Stimulated activated CD8-positive, alpha-beta memory T cell treated with anti-CD3 and anti-CD28 coated beads, Interleukin-7, amount 100 ng/mL, for 1 hour (primary cell): ENCODE measurements at places on chromosomes 1 and 21.

DNA sequence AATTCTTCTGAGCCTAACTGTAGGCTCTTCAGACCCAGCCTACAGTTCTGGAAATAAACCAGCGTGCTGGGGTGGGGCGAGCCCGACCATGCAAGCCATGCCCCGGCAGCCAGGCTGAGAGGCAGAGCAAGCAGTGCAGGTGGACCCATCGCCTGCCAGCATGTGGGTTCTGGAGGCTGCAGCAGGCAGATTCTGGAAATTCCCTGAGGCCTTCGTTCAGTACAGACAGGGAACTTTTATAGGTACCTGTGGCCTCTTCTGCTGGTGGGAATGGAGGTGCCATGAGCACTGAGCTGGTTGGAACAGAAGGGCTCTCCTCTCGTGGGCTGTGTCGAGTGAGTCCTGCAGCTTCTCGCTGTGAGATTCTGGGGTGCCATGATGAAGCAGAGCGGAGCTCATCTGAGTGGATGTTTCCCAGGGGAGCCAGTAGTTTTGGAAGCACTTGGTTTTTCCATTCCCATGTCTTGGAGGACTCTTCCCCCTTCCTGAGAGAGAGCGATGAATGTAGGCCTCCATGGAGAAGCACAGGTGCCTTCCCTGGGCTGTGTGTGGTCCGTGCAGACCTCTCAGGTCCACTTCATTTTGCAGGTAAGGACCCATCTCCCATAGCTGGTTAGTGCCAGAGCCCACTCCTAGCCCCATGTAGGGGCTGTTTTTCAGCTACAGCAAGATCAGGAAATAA lies 94.1 kb downstream of the PCBP3 start:
- no peak for DNase-seq

- DNase-seq: no peak
Observed at GRCh38 chr1:153415850-153416570, at the start of gene S100A7A. Gene S100A7A, plus strand, starts transcription at chr1:153416520. Its CDS starts 1,563 bp downstream, at chr1:153418083.

GRCh38 chr1:167339405-167339804 lies 118.7 kb downstream of the POU2F1 start:
- DNase-seq: no peak

- DNase-seq: no peak
Observed at GRCh38 chr1:36871146-36871971, 163.0 kb downstream of the GRIK3 start.

DNA sequence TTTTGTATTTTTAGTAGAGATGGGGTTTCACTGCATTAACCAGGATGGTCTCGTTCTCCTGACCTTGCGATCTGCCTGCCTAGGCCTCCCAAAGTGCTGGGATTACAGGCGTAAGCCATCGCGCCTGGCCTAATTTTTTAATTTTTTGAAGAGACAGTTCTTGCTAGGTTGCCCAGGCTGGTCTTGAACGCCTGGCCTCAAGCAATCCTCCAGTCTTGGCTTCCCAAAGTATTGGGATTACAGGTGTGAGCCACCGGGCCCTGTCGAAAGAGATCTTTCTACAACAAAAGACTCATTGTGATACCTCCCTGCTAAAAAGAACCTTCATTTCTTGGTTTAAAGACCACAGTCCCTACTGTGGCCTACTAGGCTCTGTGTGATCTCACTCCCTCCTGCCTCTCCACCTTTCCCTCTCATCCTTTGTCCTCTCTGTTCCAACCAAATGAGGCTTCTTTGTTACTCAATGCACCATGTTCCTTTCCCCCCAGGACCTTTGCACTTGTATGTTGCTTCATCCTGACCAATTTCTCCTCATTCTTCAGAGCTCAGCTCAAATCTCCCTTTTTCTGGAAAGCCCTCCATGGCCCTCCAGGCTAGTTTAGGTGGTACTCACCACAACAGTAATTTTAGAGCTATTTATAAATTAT lies 1.5 kb upstream of the GPX7 start:
- no peak for DNase-seq

GRCh38 chr1:69263921-69264391 lies 303.8 kb upstream of the LRRC7 start:
- no peak for DNase-seq

DNA sequence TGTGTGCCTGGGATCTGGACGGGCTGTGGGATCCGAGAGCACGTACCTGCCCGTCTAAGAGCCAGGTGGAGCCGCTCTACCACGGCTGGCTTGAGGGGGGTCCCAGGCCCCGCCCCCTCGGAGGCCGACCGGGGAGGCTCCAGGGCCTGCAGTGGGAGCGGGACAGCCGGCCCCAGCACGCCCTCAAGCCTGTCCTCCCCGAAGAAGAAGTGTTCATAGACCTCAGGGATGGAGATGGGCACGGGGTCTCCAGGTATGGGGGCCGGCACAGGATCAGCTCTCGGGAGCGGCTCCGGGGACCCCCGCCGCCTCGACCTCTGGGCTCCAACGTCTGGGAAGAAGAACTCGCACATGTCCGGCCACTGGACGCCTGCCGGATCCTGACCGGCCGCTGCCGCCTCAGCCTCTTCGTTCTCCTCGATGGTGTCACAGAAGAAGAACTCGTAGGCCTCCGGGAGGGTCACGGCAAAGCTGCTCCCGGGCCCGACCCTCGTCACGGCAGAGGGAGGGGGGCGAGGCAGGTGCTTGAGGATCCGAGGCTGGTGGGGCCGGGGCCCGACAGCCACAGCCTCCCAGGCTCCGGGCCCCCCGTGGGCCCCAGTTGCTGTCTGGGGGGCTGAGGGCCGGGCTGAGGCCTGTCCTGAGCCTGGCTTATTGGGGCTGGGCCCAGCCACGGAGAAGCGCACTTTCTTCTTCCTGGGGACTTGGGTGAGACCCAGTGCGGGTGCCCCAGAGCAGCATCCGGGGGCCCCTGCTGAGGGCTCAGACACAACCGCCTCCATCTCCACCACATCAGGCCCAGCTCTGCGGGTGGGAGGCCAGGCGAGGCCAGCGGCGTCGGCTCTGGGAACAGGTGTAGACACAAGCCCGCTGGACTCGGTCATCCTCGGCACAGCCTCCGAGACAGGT lies 2.8 kb downstream of the PERM1 start:
- no peak for DNase-seq

GRCh38 chr1:168427051-168427450 lies 116.7 kb downstream of the XCL2 start:
- DNase-seq: no peak

- no peak for DNase-seq
Observed at GRCh38 chr21:19771881-19772280, 1226.3 kb upstream of the NCAM2 start.

DNA sequence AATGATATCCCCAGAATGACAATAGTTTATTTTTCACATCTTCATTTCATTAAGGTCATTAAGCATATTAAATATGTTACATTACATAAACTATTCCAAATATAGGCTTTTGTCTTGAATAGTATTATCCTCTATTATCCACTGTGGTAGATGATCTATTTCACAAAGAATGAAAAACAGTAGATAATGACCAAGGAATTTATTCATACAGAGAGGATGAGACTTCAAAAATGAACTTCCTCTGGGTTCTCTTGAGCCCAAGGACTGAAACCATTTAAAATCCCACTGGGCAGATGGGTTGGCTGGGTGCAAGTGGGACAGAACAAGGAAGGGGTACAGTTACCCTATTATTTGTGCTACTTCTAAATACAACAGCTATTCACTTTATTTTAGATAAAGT lies 33.0 kb downstream of the PTPN14 start:
- no peak for DNase-seq

GRCh38 chr1:115796897-115797296 lies 28.4 kb upstream of the CASQ2 start:
- DNase-seq: no peak

DNA sequence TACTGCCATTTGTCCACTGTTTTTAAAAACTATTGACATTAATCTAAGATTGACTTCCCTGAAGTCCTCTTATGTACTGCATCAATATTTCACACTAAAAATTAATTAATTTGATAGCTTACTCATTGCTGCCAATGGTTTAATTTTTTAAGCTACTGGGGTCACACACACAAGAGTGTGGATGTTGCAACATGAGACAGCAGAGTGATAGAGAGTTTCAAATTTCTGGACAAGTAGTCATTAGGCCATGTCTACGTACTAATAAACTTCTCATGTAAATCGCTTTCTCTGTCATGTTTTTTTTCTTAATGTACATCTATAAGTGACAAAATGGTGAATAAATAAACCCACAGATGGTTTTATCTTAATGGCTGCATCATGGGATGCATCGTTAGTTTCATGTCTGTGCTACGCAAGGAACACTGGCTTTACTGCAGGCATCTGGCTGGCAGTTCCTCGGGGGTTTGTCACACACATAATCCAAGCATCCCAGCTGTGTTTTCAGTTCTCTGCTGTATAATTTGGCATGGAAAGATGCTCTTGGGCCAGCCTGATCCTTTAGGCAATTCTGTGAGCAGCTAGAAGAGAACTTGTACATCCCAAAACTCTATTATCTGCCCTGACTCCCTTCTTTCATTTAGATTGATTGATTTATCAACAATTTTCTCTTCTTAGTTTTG lies 16.4 kb upstream of the CHODL start:
- no peak for DNase-seq

GRCh38 chr1:204670152-204670927 lies 15.2 kb downstream of the LRRN2 start:
- DNase-seq: no peak

GRCh38 chr1:183417772-183418491 lies at the start of gene NMNAT2:
Gene NMNAT2, minus strand, starts transcription at chr1:183418380. Its CDS starts 113 bp downstream, at chr1:183418267.
- DNase-seq: no peak

GRCh38 chr1:54663725-54664124 lies 22.1 kb downstream of the MROH7 start:
- DNase-seq: no peak

DNA sequence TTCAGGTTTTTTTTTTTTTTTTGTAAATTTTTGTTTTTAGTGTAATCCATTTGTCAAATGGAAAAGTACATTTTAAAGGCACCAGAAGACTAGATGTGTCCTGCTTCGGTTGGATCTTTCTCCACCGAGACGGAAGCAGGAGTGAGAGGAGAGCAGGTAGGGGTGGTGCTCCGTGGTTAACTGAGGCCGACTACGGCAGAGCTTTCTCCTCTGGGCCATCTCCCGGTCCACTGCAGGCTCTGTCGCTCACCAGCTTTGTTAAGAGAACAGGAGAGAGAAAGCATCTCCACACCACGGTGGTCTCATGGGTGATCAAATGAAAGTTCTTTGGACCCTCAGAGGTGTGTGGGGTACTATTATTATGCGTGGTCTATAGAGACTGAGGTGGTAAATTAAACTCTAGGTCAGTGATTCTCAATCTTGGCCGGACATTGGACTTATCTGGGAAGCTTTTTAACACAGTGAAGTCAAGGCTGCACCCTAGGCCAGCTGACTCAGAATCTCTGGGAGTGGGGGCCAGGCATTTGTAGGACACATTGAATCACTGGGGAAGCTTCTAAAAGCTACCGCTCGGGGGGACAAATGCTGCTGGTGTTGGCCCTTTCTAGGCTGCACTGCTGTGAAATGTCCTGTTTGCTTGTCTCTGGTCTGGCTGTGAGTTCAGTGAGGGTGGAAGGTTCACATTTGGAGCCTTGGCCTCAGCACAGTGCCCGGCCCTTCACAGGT lies 25.0 kb downstream of the ABCA4 start:
- DNase-seq: no peak
